ENCODE measurements at places on chromosomes 13 and 19. TPM values are rescaled to one million over a fixed set of nuclear protein-coding genes. Genes with fewer than 3 reads are reported as not detected.

OR7D2 gene
- polyA plus RNA-seq: 0.09 TPM

CGB3 gene
- not detected for polyA plus RNA-seq

PRR20B gene
- not detected for polyA plus RNA-seq

GJB2 gene
- polyA plus RNA-seq: 3.7 TPM

BEST2 gene
- polyA plus RNA-seq: 0.23 TPM

MTUS2 gene
- 6.2 TPM for polyA plus RNA-seq

KLK12 gene
- not detected for polyA plus RNA-seq

- no peak for DNase-seq
Measured at GRCh38 chr19:7971553-7972520, 28.4 kb upstream of the TIMM44 start.

DNA sequence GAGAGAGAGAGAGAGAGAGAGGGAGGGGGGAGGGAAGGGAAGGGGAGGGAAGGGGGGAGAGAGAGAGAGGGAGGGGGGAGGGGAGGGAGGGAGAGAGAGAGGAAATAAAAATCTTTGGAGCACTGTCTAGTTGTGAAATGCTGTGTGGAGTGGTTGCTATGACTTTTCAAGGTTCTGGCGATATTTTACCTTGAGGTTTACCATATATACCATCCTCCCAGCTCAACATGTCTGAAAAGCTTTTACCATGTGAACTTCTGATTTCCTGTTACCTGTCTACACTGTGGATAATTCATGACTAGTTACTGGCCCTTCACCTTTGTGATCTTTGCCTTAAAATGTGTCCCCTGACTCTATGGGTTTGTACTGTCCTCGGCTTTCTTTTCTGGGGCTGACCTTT is 38.2 kb downstream of the SERP2 start:
- no peak for DNase-seq

DNA sequence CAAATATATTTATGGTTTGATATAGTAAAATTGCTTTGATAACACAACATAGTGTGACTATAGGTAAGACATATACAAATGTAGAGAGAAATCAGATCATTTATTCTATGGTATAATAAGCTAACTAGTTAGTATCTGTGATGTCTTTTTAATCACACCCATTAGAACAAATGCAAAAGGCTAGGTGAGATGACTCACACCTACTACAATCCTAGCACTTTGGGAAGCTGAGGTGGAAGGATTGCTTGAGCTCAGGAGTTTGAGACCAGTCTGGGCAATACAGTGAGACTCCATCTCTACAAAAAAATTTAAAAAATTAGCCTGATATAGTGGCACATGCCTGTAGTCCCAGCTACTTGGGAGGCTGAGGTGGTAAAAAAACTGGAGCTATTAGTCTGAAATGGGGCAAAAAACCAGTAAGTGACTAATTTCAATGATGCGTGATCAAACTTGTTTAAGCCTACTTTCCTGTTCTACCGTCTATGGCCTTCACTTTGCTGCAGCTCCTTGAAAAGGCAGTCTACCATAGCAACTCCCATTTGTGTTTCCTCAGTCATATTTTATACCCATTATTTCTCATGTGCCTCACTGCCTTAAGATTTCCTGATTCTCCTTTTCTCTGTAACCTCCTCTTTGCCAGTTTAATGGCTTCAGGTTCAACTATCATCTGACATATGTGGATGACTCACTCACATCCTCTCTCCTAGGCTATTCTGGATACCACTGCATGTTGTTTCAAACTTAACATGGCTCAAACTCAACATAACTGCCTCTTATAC is 12.5 kb downstream of the ALG5 start:
- DNase-seq: no peak

DNA sequence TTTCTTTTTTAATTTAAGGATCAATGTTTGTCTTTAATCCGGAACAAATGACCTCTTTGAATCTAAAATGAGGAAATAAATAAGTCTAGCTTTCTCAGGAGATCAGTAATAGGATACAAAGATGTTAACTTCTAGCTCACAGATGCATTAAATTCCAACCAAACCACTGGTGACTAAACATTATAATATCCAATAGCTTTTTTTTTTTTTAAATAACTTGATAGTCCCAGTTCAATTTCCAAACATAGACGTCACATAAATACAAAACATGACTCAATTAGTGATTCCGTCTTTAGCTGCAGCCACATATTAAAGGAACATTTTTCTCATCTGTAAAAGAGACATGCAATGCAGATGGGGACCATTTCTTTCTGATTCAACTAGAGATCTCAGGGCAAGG is 390.5 kb upstream of the PCDH9 start:
- no peak for DNase-seq

- DNase-seq: no peak
Measured at GRCh38 chr13:40171566-40171965, 494.9 kb downstream of the FOXO1 start.

GRCh38 chr19:1675633-1676350 is 23.4 kb upstream of the TCF3 start:
- no peak for DNase-seq

GRCh38 chr13:98974053-98974452 is 3.8 kb downstream of the DOCK9 start:
- no peak for DNase-seq

- DNase-seq: no peak
Measured at GRCh38 chr13:111247552-111247951, 72.9 kb upstream of the TEX29 start.

DNA sequence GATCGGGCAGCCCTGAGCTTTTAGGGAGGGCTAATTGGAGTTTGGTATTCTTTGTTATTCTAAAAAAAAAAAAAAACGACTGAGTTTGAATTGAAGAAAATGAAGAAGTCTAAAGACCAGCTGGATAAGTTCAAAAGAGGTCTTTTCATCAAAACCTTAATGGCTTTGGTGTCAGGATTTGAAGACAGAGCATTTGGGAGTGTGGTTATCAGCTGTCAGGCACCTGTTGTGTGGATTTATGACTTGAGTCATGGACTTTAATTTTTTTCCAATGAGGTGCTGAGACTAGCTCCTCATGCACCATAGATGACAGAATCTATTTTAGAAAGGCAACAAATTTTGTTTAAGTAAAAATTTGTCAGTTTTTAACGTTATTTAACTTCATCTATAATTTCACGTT is 72.5 kb downstream of the FREM2 start:
- DNase-seq: no peak

GRCh38 chr13:75566658-75567057 is 17.1 kb downstream of the UCHL3 start:
- DNase-seq: no peak

- no peak for DNase-seq
Measured at GRCh38 chr19:13334801-13335481, 171.3 kb downstream of the CACNA1A start.

DNA sequence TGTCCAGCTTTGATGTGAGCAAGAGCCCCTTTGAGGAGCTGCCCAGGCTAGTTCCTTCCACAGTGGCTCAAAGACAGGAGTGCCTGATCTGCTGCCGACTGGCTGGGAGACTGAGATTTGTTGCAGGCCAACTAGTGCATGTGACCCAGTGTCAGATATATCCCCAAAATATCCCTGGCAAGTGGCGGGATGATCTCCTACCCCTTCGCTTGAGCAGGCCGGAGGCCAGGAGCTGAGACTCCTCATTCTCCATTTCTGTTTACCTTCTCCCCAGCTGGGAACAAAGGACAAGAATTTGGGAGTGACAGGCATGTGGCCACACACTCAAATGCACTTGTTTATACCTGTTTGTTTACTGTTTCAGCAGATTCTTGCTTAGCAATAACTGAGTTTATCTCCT is 37.1 kb upstream of the XPO4 start:
- DNase-seq: no peak

GRCh38 chr13:96621634-96622183 is 372.6 kb downstream of the OXGR1 start:
- DNase-seq: no peak

All from left renal pelvis (tissue), 4 donors.